ENCODE measurements at places on chromosomes 16 and 17.

- no peak for DNase-seq
These were observed 138.3 kb downstream of the CHD9NB start for GRCh38 chr16:52914428-52914827.

- no peak for DNase-seq
These were observed 143.2 kb downstream of the PHKB start for GRCh38 chr16:47604306-47604705.

DNA sequence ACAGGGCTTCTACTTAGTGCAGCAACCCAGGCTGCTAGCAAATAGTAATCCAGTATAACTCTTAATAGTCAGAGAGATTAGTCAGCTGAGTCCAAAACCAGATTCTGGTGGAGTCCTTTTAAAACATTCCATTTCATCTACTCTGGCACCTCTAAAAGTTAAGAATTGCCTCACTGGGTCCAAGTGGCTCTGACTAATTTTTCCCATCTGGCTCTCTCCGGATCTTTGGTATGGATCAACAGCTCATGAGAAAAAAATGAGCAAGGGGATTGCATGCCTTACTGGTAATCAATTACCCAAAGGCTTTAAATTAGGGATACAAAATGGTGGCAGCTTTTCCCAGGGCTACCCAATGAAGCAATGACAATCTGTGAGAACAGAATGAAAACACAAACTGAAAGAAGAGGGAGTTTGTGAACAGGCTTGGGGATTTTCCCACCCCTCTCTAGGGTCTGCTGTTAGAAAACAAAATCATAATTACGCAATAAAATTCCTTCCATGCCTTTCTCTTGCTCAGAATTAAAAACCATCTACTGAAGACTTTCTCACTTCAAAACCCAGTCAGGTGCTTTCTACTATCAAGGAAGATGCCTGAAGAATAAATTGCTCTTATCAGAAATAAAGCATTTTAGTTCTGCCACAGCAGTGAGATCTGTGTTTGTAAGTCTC, 84.6 kb upstream of the PMFBP1 start:
- DNase-seq: no peak

GRCh38 chr16:2586901-2587480, 49.2 kb downstream of the PDPK1 start:
- no peak for DNase-seq

GRCh38 chr16:27211026-27211425, 7.7 kb downstream of the KDM8 start:
- no peak for DNase-seq

- DNase-seq: no peak
These were observed 30.1 kb upstream of the CPNE2 start for GRCh38 chr16:57062329-57062728.

GRCh38 chr17:17476865-17477467, at the start of gene MED9:
MED9 (plus strand) TSS chr17:17477000; CDS start chr17:17477042, 42 bp downstream.
- peak; percentile 40 for DNase-seq

DNA sequence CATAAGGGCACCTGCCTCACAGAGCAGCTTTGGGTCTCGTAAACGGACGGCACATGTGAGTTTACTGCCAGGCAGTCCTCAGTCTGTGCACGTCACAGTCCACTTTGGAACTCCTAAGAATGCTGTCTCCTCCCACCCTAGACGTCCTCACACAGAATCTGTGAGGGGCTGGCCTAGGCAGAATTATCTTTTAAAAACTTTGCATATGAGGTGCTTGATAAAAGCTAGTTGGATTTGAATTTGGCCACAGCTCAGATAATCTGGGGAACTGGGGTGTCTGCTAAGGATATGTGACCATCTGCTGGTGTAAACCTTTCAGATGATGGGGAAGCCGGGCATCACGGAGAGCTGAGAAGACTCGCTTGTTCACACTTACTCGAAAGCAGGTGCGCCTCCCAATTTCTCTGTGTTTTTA, 64.4 kb downstream of the METRNL start:
- no peak for DNase-seq

GRCh38 chr16:48383877-48384519, 1.2 kb downstream of the SIAH1 start:
- DNase-seq: no peak

DNA sequence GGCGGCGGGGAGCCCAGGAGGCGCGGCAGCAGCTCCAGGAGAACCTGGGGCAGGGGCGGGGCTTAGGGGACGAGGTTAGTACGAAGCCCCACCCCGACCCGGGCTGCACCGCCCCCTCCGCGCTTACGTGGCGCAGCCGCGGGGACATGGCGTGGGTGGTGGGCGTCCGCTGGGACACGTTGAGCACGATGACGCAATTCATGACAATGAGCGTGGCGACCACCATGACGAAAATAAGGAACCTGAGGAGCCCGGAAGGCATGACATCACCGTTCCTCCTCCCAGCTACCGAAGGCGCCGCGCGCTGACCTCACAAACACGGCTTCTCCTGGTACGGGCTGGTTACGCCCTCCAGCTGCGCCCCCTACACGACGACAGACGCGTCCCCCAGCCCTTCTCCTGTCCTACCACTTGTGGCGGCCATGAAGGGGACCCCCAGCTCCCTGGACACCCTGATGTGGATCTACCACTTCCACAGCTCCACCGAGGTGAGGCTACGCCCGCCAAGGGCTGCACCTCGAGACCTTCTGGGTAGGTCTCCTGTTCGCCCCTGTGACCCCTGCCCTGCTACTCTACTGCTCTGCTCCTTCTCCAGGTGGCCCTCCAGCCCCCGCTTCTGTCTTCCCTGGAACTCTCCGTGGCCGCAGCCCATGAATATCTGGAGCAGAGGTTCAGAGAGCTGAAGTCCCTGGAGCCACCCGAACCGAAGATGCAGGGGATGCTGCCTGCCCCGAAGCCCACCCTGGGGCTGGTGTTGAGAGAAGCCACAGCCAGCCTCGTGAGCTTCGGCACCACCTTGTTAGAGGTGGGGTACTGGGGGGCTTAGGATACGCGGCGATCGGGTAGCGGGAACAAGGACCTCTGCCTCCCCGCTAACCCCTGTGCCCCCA, at the start of gene C17orf107:
Gene C17orf107 (plus strand): TSS at position 196 of the 890 bp plus-strand sequence. CDS start 227 bp downstream, at position 423.
- no peak for DNase-seq

DNA sequence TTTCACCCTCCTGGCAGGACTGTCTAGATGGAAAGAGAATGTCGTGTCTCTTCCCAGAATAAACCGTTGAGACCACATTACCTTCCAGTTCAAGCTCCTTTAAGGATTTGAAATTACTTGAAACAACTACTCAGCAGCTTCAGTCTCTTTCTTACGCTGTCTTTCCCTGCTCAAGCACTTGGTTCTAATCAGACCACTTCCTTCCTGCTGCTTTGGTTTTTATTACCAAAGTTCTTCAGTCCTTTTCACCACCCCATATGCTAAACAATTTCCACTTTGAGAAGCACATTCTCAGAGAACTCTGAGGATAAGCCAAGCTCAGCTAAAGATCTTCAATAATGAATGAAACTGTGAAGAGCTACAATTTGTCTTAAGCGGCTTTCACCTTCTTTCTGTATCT, 105.4 kb downstream of the STX8 start:
- no peak for DNase-seq

DNA sequence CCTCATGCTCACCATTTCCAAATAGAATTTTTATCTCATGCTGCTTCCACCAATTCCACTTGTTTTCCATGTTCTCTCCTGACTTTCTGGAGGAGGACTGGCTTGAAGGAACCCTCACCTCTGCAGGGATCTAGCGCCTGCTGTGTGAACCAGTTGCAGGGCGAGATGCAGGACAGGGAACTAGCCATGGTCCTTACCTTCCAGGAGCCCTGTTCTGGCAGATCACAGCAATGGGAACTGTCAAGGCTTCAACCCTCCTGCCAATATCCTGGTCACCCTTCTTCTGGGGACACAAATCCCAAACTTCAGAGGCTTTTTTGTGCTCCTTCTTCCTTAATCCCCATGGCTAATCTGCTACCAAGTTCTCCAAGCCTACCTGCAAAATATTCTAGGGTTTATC, 60.4 kb upstream of the MMP2 start:
- DNase-seq: no peak

DNA sequence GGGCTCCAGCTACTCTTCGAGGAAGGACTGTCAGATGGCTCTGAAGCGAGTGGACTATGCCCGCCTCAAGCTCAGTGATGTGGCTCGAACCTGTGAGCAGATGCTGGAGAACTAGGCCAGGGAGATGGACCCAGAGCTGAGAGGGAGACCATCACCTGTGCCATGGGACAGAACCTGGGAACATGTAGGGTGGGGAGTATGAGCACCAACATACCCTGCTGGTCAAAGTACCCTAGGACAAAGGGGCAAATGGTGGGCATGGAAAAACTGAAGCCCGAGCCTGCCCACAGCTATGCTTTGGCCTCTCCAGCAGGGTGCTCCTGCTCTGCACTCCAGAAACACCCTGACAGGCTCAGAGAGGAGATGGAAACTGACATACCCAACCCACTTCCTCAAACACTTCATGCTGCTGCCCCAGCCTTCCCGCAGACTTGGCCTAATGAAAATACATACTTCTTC, 1.9 kb downstream of the MED11 start:
- DNase-seq: no peak

DNA sequence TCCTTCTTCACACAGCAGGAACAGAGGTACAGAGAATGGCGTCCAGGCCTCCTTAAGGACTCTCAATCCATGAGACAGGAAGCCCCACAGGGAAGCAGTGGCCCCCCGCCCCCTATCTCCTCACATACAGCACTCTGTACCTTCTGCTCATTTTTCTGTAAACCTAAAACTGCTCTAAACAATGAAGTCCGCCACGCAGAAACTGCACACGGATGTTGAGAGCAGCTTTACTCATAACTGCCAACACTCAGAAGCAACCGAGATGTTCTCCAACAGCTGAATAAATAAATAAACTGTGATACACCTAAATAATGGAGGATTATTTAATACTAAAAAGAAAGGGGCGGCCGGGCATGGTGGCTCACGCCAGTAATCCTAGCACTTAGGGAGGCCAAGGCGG, 9.9 kb downstream of the TBC1D16 start:
- DNase-seq: no peak

DNA sequence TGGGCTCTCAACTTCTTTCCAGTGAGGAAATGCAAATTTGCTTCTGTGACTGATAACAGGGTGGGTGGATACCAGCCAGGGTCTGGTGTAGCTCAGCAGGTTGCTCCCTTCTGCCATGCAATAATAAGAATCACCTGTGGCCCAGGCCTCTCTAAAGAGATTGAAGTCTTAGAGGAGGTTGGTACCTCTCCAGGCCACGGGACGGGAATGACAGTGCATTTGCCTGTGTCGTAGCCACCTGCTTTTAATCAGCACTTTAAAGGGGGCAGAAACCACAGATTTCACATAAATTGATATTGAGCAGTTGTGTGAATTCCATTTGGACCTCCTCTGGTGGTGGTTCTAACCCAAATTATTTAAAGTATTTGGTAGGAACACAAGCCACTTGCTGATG, 246.9 kb downstream of the PRKCA start:
- DNase-seq: no peak

GRCh38 chr17:39098588-39098987, 52.8 kb downstream of the PLXDC1 start:
- DNase-seq: no peak

DNA sequence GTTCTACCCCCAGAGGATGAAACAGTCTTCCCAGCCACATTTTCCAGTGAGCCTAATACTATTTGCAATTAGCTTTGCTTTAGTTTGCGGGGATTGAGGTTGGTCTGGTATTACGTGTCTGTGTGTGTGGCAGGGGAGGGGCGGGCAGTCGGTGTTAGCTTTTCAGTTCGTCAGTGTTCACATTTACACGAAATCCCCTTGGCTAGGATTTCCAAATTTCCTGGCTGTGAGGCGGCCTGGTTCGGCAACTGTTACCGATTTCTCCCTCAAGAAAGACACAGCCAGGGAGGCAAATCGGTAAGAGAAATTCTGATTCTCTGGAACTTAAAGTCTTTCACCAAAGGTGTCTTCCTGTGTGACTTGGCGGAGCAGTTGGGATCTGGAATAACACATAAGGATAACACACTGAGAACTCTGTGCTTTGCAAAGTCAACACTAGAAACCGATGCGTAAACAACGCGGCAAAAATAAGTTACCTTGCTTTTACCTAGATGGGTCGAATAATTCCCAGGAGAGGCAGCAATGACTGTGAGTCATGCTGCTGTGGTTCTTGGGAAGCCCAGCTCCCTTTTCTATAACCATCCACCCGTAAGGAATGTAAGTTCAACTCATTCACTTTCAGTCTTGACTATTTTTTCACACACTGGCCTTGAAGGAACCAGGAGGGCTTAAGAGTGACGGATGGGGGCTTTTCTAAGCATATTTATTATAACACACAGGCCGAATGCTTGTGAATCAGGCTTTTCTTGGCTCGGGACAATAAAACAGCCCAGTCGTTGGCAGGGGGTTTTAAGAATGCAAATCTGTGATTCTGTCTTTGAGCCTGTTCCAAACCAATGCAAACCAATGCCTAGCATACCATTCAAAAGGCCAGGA, 24.2 kb downstream of the GPRC5B start:
- no peak for DNase-seq

GRCh38 chr17:61723183-61723582, 132.2 kb upstream of the NACA2 start:
- no peak for DNase-seq

DNA sequence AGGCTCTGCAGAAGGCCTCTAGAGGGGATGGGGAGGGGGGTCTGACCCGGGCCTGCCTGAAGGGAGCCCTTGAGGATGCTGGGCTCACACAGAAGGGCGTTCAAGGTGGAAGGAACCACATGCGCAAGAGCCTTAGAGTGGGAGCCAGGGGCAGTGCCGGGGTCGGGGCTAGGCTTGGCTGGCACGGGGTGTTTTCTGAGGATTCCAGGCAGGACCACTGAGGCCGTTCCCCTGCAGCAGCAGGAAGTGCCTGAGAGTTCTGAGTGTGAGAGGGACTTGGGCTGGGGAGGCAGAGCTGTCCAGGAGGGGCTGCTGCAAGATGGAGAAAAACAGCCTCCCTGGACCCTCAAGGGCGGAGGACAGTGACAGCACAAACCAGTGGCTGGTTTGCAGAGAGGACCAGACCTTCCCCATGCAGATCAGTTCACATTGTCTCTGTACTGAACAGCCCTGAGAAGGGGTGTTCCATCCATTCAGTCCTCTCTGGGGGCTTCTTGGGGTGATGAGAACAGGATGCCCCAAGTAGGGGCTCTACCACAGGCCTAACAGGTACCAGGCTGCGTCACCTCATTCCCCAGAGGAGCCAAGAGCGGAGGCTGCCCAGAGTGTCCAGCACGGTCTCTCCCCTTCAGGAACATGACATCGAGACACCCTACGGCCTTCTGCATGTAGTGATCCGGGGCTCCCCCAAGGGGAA, 3.4 kb downstream of the NDRG4 start:
- DNase-seq: no peak

GRCh38 chr16:13148836-13149235, 247.4 kb downstream of the SHISA9 start:
- DNase-seq: no peak
